ENCODE measurements at places on chromosomes 4 and X.

- no peak for DNase-seq
Measured at GRCh38 chr4:60216752-60217151, 983.4 kb upstream of the ADGRL3 start.

GRCh38 chr4:103496800-103497199 lies 223.0 kb downstream of the TACR3 start:
- DNase-seq: no peak

GRCh38 chr4:88938138-88938537 lies 118.8 kb downstream of the FAM13A start:
- no peak for DNase-seq

DNA sequence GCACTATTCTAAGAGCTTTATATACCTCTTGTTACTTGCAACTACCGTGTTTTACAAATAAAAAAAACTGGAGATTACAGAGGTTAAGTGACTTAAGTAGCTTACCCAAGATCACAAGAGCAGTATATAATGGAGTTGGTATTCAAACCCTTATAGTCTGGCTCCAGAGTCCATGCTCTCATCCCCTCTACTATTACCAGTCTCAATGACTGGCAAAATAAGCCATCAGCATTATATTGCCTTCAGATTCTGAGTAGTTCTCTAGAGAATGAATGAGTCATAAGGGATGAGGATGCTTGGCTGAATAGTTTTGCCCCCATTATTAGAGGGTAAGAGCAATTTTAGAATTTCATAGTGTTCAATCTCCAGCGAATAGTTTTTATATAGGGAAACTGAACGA lies 170.1 kb upstream of the ATOH1 start:
- DNase-seq: no peak

- DNase-seq: no peak
Measured at GRCh38 chrX:72536542-72536941, 36.1 kb downstream of the HDAC8 start.

GRCh38 chr4:158523990-158524535 lies 2.4 kb downstream of the RXFP1 start:
- no peak for DNase-seq

GRCh38 chrX:9598344-9598743 lies 133.5 kb downstream of the TBL1X start:
- no peak for DNase-seq

- DNase-seq: no peak
Measured at GRCh38 chr4:148608968-148609367, 166.8 kb upstream of the NR3C2 start.

- no peak for DNase-seq
Measured at GRCh38 chrX:139640259-139640658, 67.7 kb downstream of the MCF2 start.

DNA sequence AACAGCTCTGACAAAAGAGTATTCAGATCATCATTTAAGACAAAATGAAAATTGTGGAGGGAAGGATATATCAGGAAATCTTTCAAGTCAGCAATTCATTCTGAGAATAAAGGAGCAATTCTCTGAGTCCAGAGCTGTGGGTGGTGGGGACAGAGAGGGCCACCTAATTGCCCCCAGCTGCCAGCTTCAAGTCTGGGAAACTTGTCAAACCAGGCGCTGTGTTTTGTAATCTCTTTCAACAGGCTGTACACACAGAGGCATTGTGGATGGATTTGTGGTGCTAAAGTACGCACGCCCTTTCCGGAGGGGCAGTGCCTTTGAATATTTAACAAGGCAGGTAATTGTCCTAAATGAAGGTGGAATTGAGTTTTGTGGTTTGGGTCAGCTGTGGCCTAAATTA lies 591.1 kb upstream of the BOD1L1 start:
- peak; percentile 59 for DNase-seq

GRCh38 chrX:81957318-81957717 lies 755.4 kb downstream of the SH3BGRL start:
- DNase-seq: no peak

- no peak for DNase-seq
Measured at GRCh38 chrX:21802839-21803238, 36.6 kb upstream of the MBTPS2 start.

DNA sequence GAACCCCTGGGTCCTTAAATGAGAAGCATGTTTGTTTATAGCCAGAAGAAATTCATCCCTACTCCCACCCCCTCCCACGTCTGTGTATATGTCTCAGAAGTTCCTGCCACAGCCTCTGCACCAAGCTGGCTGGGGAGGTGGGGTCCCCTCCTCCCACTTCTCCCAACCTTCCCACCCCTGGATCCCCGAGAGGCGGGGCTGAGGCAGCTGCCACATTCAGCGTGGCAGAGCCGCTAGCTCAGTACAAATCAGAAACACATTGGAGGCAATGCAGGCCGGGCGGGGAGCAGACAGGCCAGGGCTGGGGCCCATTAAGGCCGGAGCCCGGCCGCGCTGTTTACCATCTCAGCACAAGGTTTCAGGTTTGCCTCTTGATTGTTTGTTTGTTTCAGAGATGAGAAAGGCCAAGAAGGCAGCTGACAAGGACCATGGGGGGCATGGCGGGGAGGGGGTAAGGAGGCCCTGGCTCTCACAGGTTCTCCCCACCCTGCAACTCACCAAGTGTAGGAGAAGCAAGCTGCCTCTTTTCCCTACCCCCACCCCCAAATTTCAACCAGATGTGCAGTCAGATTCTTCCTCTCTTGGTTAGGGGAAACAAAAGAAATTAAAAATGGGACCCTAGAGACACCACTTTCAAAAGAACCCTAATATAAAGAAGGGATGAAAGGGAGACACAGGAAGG lies 22.3 kb downstream of the PJA1 start:
- DNase-seq: no peak

DNA sequence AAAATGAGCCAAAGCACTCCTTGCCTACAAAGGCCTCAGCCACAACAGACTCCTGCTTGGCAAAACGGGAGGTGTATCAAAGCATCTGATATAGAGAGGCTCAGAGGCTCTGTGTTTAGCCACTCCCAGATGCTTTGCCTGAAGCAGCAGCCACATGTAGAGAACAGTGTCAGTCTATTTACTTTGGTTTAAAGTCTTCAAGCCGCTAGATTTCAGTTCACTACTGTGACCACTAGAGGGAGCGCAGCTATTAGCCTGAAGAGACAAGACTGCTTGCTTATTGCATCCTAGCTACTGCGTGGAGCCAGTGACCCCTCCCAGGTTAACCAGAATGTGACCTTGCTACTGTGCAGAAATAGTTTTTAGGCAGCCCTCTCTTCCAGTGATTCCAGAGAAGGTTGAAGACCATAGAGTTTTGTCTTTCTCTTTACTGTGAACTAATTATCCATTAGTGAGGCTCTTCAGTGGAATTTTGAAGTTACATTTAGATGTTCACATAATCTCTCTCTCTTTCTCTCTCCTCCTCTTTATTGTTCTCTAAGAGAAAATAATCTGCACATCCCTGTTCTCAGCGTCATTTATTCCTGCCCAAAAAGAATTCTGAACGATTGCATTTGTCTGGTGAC lies 39.3 kb downstream of the BMP3 start:
- DNase-seq: peak; percentile 7

GRCh38 chr4:114005569-114006442 lies 26.4 kb upstream of the ARSJ start:
- no peak for DNase-seq

GRCh38 chr4:151541389-151542071 lies 132.6 kb downstream of the FHIP1A start:
- no peak for DNase-seq

- no peak for DNase-seq
Measured at GRCh38 chr4:119032921-119033685, 102.5 kb upstream of the MYOZ2 start.

DNA sequence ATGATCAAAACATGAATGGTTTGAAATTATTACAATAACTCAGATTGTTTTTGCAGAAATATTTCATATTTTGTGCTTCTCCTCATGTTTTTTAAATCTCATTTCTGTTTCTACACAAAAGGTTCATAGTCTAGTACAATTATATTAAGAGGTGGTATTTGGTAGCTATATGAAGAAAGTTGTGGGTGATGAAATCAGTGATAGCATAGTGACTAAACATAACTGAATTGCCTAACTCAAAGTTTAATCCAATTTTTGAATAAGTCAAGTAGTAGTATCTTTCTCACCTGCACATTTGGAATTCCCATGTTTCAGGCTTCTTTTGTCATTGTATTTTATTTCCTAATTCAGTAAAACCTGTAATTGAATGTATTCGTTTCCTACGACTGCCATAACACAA lies 648.7 kb downstream of the GRID2 start:
- DNase-seq: no peak

GRCh38 chr4:10421344-10422055 lies 35.7 kb downstream of the ZNF518B start:
- DNase-seq: no peak

GRCh38 chr4:127479031-127479622 lies 153.6 kb upstream of the INTU start:
- DNase-seq: no peak

- DNase-seq: peak; percentile 4
Measured at GRCh38 chr4:125432078-125432477, 117.3 kb downstream of the FAT4 start.

- no peak for DNase-seq
Measured at GRCh38 chr4:45713996-45714395, 409.9 kb downstream of the GABRG1 start.

- no peak for DNase-seq
Measured at GRCh38 chr4:100290585-100290984, 100.3 kb upstream of the DDIT4L start.

GRCh38 chr4:48375651-48376304 lies 34.4 kb downstream of the SLAIN2 start:
- DNase-seq: no peak

GRCh38 chr4:185779517-185779916 lies 32.5 kb downstream of the SORBS2 start:
- DNase-seq: no peak

GRCh38 chr4:181835348-181835747 lies 407.9 kb upstream of the TENM3 start:
- no peak for DNase-seq

GRCh38 chr4:127103681-127104115 lies 529.1 kb upstream of the INTU start:
- no peak for DNase-seq

GRCh38 chrX:43003204-43003565 lies 225.2 kb upstream of the PPP1R2C start:
- no peak for DNase-seq
